Thyroid gland (tissue), 4 donors: ENCODE measurements at places on chromosomes 7 and 10. TPM values are rescaled to one million over a fixed set of nuclear protein-coding genes. Genes with fewer than 3 reads are reported as not detected.

The SLC4A2 gene
- total RNA-seq, result 59.9 TPM

- no peak for DNase-seq
Observed at GRCh38 chr7:93202594-93203250, 23.5 kb downstream of the HEPACAM2 start.

GRCh38 chr7:92874567-92874966, 38.2 kb upstream of the CDK6 start:
- DNase-seq, result no peak

DNA sequence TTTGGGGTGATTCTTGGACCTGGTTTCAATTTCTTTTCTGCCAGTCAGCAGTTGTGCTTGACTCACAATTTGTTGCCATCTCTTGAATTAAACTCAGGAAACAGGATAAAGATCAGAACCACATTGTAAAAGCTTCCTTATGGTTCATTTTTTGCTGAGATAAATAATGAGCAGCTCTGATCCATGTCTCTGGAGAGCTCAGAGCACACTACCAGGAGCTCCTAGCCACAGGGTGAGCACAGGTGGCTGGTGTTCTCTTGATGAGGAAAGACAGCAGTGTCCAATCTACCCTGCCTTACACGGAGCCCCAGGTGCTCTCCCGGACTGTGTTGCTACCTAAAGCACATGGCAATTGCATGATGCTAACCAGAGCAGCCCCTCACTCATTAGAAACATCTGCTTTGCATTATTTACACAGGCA, 17.2 kb upstream of the FAM170B start:
- DNase-seq, result no peak

DNA sequence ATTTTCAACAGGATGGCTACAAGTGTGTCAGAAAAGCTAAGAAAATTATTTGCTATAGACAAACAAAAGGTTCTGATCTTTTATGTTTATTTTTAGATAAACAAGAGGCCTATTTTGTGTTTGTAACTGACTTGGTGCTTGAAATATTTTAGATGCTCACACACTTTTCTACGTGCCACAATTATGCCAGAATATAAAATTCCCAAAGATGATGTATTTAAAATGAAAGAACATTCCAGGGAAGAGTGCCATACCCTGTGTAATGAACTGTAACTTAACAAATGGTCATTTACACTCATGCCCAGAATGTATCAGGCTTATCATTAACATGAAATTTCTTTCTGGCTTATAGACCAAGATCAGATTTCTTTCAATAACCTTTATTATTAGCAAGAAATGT, 144.9 kb upstream of the MTPN start:
- DNase-seq, result no peak
